ENCODE measurements at places on chromosomes 5 and 9.

- no peak for DNase-seq
Measured at GRCh38 chr5:133487093-133487492, 125.2 kb downstream of the FSTL4 start.

DNA sequence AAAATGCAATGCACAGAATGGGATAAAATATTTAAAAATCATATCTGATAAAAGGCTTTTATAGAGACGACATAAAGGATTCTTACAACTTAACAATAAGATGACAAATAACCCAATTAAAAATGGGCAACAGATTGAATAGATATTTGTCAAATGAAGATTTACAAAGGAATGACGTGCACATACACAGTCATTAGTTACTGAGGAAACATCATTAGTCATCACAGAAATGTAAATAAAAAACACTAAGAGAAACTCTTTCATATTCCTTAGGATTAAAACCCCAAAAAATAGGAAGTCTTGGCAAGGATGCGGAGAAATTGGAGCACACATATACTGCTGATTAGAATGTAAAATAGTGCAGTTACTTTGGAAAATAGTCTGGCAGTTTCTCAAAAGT, 1886.0 kb upstream of the CDH6 start:
- DNase-seq = no peak

DNA sequence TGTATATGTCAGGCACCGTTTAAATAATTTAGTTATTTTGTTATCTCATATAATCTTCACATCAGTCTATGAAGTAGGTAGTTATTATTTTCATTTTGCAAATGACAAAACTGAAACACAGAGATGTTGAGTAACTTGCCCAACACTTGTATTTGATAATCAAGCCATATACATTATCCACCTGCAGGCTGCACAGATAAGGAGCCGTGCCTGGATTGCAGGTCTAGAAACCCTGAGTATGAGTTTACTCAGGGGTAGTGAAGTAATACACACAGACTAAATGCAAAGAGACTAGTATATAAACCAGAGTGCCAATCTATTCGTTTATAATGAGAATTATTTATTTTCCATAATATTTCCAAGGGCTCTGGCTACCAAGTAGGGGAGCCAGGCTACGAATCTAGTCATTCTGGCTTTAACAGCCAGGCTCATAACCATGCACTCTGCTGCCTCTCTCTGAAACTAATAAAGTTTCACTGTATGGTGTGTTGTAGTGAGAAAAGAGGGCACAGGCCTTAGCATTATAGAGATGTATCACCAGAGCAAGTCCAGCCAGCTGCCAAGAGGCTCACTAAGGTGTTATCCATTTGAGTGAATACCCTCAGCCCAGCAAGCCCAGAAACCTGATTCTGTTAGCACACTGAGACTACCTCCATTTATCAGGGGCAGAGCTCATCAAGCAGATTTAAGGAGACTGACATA, 4.5 kb downstream of the HEMGN start:
- no peak for DNase-seq

DNA sequence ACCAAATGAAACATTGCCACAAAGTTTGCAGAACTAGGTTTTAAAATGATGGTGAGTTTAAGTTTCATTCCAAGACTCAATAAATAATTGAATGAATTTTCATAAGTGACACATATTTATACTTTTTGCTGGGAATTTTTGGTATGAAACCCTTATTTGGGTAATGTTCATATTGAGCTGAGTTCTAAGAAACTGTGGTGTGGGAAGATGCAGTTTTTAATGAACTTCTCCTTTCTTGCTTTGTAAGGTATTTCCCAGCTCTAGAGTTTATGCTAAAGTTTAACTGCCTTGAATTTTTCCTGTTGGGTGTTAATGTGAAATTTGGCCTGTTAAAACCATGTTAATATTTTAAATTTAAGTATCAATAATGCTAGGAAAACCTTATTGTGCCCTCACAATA, 15.1 kb downstream of the RABGAP1 start:
- DNase-seq = no peak

DNA sequence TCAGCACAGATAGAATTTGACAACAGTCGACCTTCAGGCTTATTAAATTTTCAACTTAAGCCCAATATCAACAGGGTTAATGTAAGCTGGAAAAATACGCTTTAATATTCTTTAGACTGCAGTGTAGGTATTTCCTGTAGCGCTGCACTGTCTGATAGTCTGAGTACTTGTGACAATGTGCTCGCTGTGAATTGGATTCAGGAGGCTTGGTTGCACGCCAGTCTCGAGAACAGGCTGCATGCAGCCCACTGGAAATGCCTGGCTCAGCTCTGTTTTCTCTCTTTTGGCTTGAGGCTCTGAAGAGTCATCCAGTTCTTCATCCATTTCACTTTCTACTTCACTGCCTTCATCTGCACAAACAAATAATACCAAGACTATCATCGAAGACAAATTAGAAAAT, 300.9 kb downstream of the RFX3 start:
- no peak for DNase-seq

DNA sequence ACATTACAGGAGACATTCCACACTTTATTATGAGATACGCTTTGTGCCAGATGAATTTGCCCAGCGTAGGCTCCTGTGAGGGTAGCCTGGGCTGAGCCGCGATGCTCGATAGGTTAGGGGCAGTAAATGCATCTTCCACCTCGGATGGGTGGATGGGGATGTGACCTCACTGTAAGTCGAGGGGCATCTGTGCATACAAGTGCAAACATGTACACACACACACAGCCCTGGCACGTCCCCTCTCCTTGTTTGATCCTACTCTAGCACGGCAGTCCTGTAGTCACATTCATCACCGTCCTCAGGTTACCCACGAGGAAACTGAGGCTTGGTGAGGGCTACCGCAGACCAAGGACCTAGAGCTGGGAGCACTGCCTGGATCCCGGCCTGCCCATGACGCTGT, 166.8 kb downstream of the COL23A1 start:
- DNase-seq = no peak

DNA sequence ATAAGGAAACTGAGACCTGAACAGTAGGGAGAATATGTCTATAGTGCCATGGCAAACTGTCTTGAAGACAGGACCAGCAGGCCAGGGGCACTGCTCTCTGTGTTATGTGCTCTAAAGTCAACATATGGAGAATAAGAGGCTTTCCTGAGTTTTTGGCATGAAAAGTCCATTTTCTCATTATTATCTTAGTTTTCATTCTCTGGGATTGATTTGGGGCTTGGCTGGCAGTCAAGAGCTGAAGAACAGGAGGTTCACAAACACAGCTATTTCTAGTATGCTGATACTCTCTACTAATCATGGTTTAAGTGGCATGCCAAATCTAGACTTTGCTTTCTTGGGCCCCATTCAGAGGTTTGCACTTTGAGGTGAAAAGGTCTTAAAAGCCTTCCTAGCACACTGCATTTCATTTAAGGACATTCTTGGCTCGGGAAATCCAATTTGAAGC, 404.4 kb downstream of the ZNF608 start:
- no peak for DNase-seq

- no peak for DNase-seq
Measured at GRCh38 chr5:142777099-142777498, 6.9 kb downstream of the ARHGAP26 start.

DNA sequence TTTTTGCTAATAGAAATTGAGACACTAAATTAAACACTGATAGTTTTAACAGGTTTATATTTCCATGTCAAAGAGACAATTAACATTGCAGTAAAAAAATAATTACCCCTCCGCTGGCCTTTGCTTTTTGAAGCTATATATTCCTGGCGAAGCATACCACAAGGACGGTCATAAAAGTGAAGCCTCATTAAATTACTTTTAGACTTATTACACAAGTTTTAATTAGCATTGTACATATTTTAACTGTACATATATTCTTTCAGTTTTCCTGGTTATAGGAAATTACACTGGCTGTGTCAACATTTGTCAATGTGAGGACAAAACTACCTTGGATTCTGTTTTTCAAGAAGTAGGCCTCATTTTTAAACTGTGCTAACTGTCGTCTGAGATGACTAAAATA, 1.2 kb downstream of the CDKN2A start:
- DNase-seq = no peak

- no peak for DNase-seq
Measured at GRCh38 chr5:151637676-151638075, 46.5 kb upstream of the FAT2 start.

DNA sequence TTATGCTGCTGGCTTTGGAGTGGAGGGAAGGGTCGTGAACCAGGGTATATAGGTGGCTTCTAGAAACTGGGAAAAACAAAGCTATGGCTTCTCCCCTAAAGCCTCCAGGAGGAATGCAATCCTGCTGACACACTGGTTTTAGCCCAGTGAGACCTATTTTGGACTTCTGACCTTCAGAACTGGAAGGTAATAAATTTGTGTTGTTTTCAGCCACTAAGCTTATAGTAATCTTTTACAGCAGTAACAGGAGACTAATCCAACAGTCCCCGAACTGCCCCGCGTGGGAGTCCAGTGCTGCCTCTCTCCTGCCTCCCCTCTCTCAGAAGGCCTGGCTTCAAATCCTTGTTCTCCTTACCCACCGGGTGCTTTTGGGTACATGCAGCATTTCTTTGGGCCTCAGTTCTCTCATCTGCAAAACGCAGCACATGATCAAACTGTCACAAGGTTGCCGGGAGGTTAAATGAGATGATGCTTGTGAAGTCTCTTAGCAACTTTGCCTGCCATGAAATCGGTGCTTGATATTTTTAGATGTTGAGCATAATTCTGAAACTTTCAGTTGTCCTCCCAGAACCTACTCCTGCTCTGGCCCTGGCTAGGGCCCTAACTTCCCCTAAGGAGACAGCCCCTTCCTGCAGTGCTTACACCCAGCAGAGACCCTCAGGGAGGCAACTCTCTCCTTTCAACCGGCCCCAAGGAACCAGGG, 127.3 kb upstream of the BOD1 start:
- no peak for DNase-seq

DNA sequence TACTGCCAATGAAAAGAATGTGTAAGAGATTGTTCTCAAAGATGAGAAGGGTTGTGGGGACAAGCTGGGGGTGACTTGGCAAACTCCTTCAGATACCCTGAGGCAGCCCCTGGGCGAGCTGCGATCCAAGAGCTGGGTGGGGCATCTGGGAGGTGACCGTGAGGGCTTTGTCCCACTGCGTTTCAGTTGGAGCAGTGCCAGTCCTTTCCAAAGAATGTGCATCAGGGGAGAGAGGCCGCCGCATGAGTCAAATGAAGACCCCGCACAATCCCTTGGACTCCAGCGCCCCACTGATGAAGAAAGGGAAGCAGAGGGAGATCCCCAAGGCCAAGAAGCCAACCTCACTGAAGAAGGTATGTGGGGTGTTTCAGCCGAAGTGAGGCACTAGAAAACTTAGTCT, 28.4 kb downstream of the SECISBP2 start:
- no peak for DNase-seq

DNA sequence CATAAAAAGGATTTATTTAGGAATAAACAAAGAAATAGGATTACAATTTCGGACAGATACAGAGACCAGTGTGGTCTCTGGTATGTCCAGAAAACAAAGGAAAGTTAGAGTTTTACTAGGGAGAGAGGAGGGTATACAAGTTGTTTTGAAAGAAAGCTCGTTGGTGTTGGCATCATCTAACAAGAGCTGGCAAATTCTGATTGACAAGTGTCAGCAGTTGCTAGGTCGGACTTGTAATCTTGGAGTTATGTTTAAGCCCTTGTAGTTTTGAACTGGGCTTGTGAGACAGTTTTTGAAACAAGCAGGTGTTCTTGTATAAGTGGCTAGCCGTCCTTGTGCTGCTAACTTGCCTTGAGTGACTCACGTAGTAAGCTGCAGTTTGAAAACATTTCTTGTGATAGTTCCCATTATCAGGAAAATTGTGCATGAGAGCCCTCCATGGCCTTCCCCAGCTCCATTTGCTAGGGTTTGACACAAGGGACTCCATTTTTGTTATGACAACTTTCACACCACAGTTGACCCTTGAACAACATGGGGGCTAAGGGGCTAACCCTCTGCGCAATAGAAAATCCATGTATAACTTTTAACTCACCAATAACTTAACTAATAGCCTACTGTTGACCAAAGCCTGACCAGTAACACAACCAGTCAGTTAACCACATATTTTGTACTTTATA, 48.1 kb downstream of the ZNF622 start:
- no peak for DNase-seq

GRCh38 chr9:96004379-96004778, 128.9 kb downstream of the ERCC6L2 start:
- DNase-seq = no peak

- no peak for DNase-seq
Measured at GRCh38 chr9:133533857-133534256, 647 bp upstream of the ADAMTSL2 start.

Data from breast epithelium (tissue), 4 donors.